CD4-positive, alpha-beta T cell treated with Interferon gamma for 1 hour (primary cell): ENCODE measurements at places on chromosomes 11 and 22.
A peak's percentile ranks its signal among the peaks of the same experiment; 100 is the strongest.

DNA sequence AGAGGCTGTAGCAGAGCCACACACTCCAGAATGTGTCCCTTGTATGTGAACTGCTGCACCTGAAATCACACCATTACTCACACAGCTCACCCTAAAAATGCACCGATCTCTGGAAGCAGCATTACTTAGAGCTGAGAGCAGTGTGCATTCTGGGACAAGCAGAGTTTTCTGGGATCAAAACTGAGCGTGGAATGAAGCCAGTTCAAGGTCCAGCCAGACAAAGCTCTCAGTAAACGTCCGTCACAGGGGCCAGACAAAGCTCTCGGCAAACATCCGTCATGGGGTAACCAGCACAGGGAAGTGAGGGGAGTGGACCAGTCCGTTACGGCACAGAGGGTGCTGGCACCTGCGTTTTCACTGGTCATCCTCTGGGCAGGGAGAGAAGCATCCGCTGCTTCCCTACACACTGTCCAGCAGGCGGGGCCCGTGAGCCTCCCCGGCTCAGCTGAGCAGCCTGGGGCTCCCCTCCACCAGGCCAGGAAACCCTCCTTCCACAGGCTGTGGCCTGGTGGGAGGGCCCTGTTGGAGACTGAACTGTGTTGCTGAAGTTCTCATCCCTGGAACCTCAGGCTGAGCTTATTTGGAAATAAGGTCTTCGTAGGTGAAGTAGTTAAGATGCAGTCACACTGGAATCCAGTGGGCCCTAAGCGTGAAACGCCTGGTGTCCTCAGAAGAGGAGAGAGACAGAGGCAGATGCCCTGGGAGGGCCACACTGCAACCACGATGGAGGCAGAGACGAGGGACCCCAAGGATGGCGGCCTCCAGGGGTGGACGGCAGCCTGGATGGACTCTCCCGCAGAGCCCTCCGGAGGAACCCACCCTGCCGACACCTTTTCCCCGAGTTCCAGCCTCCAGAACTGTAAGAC lies 883.9 kb downstream of the BRD1 start:
- DNase-seq = no peak

GRCh38 chr22:50201191-50202129 lies 649 bp downstream of the SELENOO start:
- no peak for DNase-seq

DNA sequence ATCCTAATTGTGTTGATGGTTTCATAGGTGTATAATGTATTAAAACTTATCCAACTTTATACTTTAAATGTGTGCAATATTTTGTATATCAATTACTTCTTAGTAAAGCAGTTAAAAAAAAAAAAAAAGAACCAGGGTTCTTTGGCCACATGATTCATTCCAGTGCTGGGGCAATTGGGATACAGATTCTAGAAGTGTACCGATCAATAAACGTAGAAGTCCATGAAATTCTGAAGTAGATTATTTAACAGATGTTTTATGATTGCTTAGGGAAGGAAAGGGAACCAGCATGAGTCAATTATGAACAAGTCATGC lies 51.0 kb downstream of the MAPK1 start:
- DNase-seq = no peak

GRCh38 chr11:110716361-110716760 lies 4.1 kb upstream of the ARHGAP20 start:
- DNase-seq = no peak

DNA sequence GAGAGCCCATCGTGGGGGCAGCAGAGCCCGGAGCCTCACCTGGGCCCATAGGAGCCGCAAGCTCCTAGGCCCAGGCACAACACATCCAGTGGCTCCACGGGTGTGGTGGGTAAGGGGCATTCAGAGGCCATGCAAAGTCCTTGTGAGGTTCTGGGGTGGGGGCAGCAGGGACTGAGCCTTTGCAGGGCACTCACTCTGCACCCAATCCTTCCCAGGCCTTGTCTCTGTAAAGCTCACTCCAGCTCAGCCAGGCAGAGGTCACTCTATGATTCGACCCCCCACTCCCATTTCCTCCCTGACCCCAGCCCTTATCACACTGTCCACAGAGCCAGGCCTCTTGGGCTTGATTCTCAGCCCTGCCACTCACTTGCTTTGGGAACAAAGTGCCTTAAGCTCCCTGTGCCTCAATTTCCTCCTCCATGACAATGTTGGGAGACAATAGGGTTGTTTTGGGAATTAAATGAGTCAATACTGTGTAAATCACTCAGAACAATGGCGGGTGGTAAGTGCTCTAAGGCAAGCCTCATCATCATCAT lies 46.6 kb downstream of the LRRC32 start:
- DNase-seq = no peak

- DNase-seq = no peak
These were observed 7.7 kb downstream of the TNNT3 start for GRCh38 chr11:1927026-1927847.

DNA sequence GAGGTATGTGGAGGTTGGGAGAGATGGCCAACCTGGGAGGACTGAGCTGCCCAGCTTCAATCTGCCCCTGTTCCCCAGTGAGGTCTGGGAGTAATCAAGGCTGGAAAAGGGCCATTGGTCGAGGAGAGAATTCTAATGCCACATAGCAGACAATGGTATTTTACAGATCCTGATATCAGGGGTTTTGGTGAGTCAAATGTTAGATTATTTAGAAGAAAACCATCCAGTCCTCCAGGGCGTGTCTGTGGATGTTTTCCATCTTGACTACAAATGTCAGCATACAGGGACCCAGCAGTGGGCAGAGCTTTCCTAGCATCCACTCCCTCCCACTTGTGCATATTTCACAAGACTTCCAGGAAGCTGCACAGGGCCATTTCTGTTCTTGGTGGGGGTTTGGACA lies 107.9 kb downstream of the SCN3B start:
- DNase-seq = no peak

DNA sequence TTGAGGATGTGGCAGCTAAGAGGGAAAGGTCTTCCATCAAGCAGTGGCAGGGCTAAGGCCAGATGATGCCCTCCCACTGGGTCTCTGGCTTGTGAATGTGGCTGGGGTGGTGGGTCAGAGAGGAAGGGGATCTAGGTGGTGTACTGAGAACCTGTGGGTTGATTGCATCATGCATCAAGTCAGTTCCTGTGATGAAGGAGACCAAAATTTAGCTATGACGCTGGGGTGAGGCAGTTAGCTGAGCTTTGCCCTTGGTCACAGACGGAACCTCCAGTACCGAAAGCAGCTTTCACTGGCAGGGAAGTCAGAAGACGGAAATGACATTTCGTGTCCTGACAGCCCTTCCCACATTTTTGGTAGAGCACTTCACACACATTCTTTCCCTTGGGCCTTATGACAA lies 20.7 kb downstream of the ATG16L2 start:
- peak; percentile 50 for DNase-seq
